ENCODE measurements at places on chromosomes 3 and 15.

- DNase-seq: no peak
Observed at GRCh38 chr3:127658234-127658633, 14.5 kb upstream of the ABTB1 start.

DNA sequence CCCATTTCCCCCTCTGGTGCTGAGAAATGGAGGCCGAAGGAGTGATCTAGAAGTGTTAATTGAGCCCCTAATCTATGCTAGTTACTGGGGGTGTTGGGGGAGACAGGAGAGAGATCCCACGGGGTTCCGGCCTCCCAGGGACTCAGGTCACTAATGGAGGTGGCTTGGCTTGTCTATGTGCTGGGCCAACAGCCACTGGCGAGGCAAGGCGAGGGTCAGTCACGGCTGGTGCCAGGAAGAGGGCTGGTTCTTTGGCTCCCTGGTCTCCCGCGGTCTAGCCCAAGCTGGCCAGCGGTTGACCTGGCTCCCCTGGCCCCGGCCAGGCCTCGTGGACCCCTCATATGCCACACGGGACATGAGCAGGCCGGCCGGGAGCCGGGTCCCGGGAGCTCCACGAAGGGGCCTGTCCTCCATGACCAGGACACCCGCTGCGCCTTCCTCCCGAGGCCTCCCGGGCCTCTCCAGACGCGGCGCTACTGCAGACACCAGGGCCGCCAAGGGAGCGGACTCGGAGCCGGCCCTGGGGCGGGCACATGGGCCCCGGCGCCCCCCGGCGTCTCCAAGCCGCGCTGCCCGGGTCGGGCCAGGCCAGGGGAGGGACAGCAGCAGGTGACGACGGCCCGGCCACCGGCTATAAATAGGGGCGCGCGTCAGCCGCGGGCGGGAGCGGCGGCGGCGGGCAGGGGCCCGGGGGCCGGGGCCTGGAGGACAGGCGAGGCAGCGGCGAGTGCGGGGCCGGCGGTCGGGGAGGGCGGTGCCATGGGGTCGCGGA is at the start of gene ALPK3:
Gene ALPK3, plus strand, starts transcription at position 663 of the 772 bp plus-strand sequence. Its CDS starts 97 bp downstream, at position 760.
- DNase-seq: no peak

DNA sequence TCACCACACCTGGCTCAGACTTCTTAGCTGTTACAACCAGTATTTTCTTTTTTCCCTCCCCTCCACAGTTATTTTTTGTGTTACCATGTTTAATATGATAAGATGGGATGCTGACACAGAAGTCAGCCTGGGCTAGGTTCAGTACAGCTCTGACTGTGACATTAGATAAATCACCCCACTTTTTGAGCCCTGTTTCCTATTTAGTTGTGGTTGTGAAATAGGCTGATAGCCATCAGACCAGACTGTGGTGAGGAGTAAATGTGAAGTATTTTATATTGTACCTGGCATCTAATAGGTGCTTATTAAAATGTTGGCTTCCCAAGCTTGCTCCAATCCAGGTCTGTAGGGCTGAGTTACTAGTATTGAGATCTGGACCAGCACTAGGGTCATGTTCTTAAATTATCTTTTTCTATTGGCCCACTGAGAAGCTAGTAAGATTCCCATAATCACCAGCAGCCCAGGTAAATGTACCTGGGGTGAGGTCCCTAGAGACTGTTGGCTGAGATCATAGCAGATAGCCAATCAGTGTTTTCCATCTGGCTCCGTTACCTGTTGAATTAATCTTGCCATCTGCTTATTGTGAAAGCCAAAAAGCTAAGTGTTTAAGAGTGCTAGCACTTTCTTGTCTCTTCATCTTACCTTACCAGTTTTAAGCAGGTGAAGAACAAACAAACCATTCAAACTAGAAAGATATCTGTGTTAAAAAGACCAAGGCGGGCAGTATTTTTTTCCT is 61.0 kb downstream of the CCK start:
- no peak for DNase-seq

DNA sequence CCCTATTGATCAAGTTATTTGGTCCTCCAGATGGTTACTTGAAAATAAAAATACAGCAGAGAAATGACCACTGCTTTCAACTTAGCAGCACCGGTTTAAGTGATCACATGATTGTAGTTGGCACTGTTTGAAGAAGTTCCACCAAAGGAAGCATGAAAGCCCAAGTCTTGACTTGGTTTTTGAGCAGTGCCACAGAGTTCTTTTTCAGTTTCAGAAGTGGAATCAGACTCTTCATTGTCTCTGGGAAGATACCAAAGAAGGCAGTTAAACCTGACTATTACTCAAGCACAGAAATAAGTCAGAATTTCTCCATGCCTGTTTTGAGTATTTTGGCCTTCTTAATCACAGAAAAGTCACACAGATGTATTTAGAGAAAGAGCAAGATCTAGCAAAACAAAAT is 66.7 kb downstream of the BBX start:
- no peak for DNase-seq

DNA sequence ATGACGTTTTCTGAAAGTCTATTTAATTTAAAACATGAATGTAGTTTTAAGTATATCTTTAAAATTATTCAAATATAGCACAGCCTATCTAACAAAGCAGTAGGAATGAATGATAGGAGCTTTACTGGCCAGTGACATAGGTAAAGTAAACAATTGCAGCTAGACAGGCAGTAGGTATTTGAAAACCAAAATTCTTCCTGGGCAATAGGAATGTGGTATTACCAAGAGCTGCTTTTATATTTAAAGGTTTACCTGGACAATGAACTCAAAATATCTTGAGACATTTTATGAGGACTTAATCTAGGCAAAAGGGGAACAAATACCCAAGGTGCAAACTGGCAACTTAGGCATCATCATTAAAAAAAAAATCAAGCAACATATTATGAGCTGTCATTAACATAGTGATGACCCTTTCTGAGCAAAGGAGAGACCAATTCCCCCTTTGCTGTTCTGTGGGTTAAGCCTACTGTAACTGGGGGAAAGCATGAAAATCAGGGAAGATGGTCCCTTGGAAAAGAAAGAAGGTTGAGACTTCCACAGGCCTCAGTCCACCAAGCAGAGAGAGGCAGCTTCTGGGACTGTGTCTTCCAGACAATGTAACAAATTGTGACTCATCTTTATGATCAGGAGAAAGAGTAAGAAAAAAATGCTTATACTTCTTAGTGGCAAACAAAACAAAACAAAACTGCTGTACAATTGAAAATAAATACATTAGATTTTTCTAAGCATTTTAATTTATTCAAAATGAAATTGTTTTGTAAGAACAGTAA is 12.9 kb downstream of the ISL2 start:
- no peak for DNase-seq

- no peak for DNase-seq
Observed at GRCh38 chr3:129558772-129559564, 16.0 kb downstream of the H1-8 start.

- DNase-seq: no peak
Observed at GRCh38 chr3:6542795-6543194, 318.1 kb upstream of the GRM7 start.

DNA sequence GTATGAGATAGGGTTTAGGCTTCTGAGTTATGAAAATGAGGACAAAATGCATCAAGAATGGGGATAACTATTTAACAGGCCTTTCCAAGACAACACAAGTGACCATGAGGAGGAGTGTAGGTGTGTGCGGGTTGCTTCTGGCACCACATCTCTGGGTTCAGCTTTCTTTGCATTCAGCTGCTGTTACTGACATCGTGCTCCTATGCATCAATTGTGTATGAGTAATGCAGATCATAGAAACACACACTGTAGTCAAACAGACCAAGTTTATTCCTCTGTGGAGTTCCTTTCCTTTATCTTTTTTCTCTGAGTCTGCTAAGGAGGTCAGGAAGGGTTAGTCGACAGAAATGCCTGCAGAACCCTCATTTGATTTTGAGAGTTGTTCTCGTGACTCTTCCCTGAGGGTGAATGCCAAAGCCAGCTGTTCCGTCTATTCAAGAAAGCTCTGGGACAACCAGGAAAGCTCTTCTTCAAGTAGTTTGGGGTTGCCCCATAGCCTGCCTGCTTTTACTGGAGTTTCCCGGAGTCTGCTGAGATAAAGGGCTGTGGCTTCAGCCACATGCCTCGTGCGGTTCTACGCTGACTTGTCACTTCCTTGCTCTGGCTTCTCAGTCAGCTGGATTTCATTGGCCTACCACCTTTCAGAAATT is 136.7 kb upstream of the TLE3 start:
- no peak for DNase-seq

GRCh38 chr3:119969759-119970158 is 124.5 kb downstream of the GSK3B start:
- no peak for DNase-seq

DNA sequence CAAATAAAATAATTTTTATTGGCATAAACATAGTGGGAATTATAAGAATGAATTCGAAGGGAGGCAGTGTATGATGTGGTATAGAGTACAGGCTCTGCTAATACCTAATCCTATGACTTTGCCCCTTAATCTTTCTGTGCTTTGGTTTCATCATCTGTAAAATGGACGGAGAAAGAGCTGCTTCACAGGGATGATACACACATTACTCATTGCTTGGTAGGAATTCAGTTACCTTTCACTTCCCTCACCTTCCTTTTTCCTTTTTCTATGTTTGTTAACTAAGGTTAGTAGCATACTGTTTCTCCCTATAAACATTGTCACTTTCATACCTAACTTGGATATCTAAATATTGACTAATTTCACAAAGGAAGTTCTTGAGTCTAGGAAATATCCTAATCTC is 36.2 kb downstream of the LEKR1 start:
- no peak for DNase-seq

DNA sequence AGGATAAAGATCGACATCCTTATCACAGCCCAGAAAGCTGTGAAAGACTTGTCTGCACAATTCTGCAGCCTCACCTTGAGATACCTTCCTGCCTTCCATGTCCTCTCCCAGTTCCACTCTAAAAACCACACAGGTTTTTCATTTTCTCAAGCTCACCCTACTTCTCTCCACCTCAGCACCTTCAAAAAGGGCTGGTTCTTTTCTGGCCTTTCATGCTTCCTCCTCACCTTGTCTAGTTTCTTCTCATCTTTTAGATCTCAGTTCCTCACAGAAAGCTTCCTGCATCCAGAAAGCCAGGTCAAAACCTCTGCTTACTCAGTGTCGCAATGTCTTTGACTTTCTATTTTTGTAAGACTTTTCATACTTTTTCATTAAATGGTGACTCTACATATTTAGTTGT is 140.2 kb upstream of the STT3B start:
- DNase-seq: no peak

- no peak for DNase-seq
Observed at GRCh38 chr15:33107950-33108349, 86.6 kb downstream of the FMN1 start.

DNA sequence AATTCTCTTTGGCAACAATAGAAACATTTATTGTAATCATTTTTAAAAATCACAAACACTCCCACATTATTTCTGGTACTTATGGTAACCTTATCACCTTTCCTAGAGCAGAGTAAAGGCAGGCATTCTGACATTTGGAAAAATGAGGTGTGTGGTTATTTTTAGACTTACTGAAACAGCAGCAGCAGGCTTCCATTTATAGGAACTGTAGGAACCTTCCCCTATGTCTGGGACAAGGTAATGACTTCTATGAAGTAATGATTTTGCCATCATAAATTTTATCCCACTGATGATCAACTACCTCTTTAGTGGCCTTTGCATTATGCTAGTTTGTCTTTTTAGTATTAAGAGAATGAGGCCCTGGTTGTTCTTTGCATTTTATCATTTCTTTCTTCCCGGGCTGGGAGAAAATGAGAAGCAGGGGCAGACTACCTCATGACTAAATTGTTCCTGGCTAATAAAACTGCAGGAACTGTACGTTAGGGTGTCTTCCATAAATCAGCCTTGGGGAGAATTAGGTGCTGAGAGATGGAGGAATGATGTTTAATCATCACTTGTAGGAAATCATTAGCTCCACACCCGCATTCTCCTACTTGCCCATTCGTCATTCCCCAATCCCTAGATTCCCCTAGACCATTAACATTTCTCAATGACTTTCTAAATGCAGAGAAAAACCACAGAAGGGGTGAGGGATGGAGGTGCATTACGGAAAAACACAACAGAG is 680.3 kb downstream of the AGBL1 start:
- no peak for DNase-seq

GRCh38 chr3:114056130-114057010 is at the start of the genes CCDC191 and QTRT2:
Gene CCDC191 (minus strand): TSS chr3:114056526. CDS start chr3:114056466, 60 bp downstream.
Gene QTRT2 (plus strand): TSS chr3:114056737. CDS start chr3:114065258, 8,521 bp downstream.
- peak; percentile 90 for DNase-seq

- no peak for DNase-seq
Observed at GRCh38 chr3:64355401-64355807, 130.1 kb upstream of the PRICKLE2 start.

- DNase-seq: no peak
Observed at GRCh38 chr15:83306561-83306960, 22.1 kb upstream of the BNC1 start.

DNA sequence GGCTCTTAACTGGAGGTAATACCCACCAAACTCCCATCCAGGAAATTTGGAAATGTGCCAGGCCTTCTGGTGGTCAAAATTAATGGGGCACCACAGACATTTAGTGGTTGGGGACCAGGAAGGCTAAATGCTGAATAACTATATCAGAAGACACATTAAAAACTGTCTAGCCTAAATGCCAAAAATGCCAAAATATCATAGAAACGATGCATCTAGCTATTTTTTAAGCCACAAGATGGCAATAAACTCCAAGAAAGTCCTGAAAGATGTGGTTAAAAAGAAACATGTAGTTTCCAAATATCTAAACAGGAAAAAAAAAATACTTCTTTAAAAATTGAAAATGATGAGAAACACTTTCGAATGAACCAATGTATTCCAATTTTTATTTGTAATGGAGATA is 19.9 kb downstream of the CCDC14 start:
- DNase-seq: no peak

DNA sequence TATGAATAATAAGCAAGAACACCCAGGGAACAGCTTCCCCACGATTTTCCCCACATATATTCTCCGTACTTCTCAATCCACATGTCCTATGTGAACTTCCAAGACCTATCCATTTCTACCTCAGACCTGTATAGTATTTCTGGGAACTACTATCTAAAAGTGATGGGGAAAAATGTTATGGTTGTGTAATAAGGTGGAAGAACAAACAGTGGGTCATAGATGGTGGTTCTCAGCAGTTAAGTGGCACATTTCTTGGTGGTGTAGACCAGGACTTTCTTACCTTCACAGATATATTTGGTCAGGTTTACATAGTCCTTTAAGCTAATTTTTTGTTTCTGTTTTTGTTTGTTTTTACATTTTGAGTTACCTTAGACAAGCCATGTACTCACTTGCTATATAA is 675.1 kb downstream of the GBE1 start:
- DNase-seq: no peak

Data from epithelial cell of proximal tubule (primary cell).